Frontal cortex (tissue), 4 donors: ENCODE measurements at places on chromosomes 16 and 17.

GRCh38 chr17:42467889-42468288, 9.2 kb downstream of the ATP6V0A1 start:
- no peak for DNase-seq

GRCh38 chr16:79613009-79613408, 12.5 kb upstream of the MAF start:
- DNase-seq, result no peak

DNA sequence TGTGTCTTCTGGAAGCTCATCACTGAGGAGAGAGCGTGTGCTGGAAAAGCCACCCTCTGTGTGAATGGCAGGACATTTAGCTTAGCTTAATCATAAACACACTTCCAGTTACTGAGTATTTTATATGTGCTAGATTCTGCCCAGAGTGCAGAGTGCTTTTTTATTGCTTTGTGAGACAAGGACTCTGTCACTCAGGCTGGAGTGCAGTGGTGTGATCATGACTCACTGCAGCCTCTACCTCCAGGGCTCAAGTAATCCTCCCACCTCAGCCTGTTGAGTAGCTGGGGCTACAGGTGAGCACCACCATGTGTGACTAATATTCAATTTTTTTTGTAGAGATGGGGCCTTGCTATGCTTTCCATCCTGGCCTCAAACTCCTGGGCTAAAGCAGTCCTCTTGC, 61.4 kb upstream of the IRX3 start:
- DNase-seq, result no peak

DNA sequence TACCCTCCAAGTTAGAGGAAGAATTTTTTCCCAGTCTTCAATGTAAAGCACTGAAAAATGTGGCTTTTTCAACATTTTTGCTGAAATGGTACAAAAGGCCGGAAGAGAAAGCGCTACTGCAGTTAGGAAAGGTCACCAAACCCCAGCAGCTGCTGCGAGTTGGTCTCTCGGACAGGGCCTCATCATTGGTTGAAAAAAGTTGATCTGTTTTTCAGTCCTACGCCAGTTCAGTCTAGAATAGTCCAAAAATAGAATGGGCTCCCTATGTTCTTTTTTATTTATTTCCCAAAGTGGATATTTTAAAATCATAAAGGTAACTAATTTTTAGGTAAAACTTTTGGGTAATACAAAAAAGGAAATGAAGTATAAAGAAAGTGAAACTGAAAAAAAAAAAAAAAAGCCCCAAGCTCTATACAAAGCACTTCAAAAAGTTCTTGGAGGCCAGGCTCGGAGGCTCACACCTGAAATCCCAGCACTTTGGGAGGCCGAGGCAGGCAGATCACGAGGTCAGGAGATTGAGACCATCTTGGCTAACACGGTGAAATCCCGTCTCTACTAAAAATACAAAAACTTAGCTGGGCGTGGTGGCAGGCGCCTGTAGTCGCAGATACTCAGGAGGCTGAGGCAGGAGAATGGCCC, 17.4 kb downstream of the ADAP2 start:
- no peak for DNase-seq

- DNase-seq, result no peak
Observed at GRCh38 chr17:79871131-79871530, 31.9 kb upstream of the CBX4 start.

GRCh38 chr17:35374766-35375344, 1.4 kb upstream of the SLFN11 start:
- DNase-seq, result no peak

- no peak for DNase-seq
Observed at GRCh38 chr17:68576137-68576536, 25.0 kb downstream of the FAM20A start.

- DNase-seq, result no peak
Observed at GRCh38 chr16:66093191-66093590, 273.3 kb upstream of the CDH5 start.

GRCh38 chr17:1096215-1096614, 83.6 kb downstream of the ABR start:
- no peak for DNase-seq

- DNase-seq, result no peak
Observed at GRCh38 chr17:67400193-67400592, 23.1 kb downstream of the PITPNC1 start.

GRCh38 chr17:28598389-28598788, 436 bp downstream of the SPAG5 start:
- DNase-seq, result no peak

- no peak for DNase-seq
Observed at GRCh38 chr16:24918641-24919040, 72.9 kb downstream of the SLC5A11 start.

GRCh38 chr17:41738077-41738800, 3.8 kb upstream of the HAP1 start:
- peak; percentile 87 for DNase-seq

GRCh38 chr17:7673239-7673638, 14.1 kb downstream of the TP53 start:
- DNase-seq, result no peak

GRCh38 chr16:85615014-85615851, 2.1 kb downstream of the GSE1 start:
- DNase-seq, result no peak

DNA sequence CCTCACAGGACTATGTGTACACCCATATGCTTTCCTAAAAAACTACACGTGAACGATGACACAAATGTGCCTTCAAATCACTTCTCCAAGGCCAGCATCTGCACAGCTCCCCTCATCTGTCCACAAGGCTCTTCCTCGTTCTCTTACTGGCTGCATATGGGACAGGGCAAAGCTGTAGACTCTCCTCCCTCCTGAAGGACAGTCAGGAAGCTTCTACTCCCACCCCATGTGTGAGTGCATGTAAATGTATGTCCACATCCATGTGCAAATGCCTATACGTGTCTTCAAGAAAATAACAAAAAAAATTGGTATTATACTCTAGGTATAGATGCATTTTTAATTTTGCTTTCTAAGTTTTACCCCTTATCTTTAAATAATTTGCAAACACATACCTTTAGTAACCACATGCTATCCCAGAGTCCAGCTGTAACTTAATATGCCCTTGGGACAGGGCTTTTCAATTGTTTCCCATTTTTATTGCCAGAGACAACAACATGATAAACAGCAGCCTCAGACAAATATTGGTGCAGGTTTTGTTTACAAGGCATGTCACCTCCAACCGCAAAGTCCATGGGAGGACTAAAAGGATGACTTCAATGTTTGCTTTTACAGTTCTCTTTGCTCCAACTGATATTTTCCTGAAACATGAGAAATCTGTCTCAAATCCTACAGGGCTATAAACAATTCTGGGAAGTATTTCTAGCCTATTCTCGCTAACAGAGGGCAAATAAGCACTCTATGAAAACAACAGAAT, 31.6 kb upstream of the FAAP100 start:
- no peak for DNase-seq

GRCh38 chr16:70715055-70715858, 29.4 kb upstream of the MTSS2 start:
- no peak for DNase-seq

- no peak for DNase-seq
Observed at GRCh38 chr17:36631022-36631421, 29.6 kb downstream of the MRM1 start.

GRCh38 chr17:64471440-64471839, 22.5 kb downstream of the MILR1 start:
- no peak for DNase-seq

DNA sequence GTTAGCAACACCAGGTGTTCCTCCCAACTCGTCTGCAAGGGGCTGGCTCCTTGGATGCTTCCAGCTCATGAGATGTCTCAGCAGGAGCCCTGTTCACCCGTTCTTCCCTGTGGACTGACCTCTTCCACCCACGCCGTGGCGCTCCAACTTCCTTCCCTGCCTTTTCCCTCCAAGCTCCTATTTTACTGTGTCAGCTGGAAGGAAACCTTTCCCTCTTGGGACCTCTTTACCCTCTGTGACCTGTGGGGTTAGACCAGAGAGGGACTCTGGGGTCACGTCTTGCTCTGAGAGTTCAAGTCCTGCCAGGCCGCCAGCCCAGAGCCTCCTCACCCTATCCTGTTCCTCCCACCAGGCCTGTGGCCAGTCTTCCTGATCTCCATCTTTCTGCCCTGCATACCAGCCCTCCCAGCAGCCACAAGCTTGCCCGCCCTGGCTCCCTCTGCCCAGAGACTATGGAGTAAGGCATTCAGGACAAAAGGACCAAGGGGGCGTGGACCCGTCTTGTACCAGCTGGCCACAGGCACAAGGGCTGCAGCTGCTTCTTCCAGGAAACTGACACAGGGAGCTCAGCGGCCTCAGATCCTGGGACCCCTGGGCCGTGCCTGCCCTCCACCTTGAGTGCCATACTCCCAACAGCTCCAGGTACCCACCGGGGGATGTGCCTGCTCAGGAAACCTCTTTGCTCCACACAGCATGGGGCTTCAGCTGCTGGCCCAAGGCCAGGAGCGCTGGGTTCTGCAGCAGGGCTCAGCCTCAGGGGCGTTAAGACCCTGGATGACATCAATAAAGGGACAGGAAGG, 3.0 kb downstream of the PAQR4 start:
- no peak for DNase-seq
